ENCODE measurements at places on chromosomes 2 and 18. TPM values are rescaled to one million over a fixed set of nuclear protein-coding genes. Genes with fewer than 3 reads are reported as not detected.

The C2orf92 gene
- total RNA-seq, result 3.3 TPM

The HADHA gene
- total RNA-seq, result 131 TPM

- H3K36me3 ChIP-seq, result no peaks in the 10 kb centered on the region
- H3K4me3 ChIP-seq, result no peak overlapping the region
- no peak for DNase-seq
- H3K27ac ChIP-seq, result no peak overlapping the region
- no peaks in the 10 kb centered on the region for H3K27me3 ChIP-seq
These were observed 2.0 kb downstream of the SNORC start for GRCh38 chr2:232871835-232872736.

GRCh38 chr18:23772327-23773024 lies 83.2 kb downstream of the LAMA3 start:
- no peaks in the 10 kb centered on the region for H3K4me1 ChIP-seq
- peaks cover 38% of the 10 kb centered on the region for H3K36me3 ChIP-seq
- H3K27ac ChIP-seq, result no peak overlapping the region
- no peak overlapping the region for H3K4me3 ChIP-seq

DNA sequence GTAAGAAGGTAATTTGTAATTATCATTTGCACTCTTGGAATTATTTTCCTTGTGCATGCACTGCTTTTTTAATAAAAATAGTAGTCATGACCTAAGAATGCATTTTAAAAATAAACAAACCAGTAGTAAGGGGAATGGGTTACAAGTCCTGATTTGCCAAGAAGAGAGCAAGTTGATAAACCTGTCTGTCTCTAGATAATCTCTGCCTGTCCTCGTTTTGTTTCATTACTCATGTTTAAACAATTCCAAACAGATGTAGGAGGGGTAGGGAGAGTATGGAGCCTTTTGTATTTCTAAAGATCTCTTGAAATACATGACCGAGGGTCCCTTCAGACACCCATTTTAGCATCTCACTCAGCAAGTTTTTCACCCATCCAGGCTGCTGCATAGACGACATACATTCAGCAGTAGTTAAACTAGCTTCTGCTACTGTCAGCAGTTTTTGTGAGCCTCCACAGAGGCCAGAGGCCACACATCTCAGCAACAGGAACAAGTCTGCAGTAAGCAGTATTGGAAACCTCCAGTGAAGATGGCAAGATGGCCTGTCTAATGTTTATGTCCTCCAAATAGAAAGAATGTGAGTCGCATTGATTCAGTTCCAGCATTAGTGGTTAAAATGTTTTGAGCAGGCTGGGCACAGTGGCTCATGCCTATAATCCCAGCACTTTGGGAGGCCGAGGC lies 2.3 kb upstream of the EXOC6B start:
- peak overlapping the region; percentile 64 for H3K27ac ChIP-seq
- H3K4me1 ChIP-seq, result peaks cover 45% of the 10 kb centered on the region
- H3K27me3 ChIP-seq, result no peaks in the 10 kb centered on the region
- peak; percentile 92 for DNase-seq
- no peaks in the 10 kb centered on the region for H3K36me3 ChIP-seq

GRCh38 chr18:48566589-48566988 lies 27.8 kb downstream of the CTIF start:
- no peak overlapping the region for H3K27ac ChIP-seq
- no peak overlapping the region for H3K4me3 ChIP-seq
- H3K36me3 ChIP-seq, result no peaks in the 10 kb centered on the region
- peaks cover 7% of the 10 kb centered on the region for H3K4me1 ChIP-seq
- H3K27me3 ChIP-seq, result no peaks in the 10 kb centered on the region

GRCh38 chr2:222608081-222608480 lies 47.8 kb downstream of the FARSB start:
- H3K27ac ChIP-seq, result no peak overlapping the region
- DNase-seq, result no peak
- peaks cover 47% of the 10 kb centered on the region for H3K36me3 ChIP-seq
- H3K27me3 ChIP-seq, result no peaks in the 10 kb centered on the region

DNA sequence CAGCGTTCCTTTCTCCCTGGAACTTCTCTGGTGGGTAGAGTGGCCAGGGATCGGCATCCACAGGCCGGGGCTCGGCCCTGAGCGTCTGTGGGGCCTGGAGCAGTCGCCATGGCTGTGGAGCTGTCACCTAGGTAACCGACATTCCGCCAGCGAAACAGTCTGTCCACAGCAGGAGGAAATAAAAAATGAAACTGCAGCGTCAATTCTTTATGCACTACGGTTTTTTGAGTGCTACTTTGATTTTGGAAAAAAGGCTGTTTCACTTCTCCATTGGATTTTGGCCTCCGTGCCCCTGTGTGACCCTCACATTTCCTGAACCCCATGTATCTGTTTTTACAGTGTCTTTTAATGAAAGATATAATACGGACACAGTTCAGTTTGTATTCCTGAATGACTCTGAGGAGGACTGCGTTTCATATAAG lies 163.4 kb downstream of the LDLRAD4 start:
- peaks cover 91% of the 10 kb centered on the region for H3K27me3 ChIP-seq
- H3K4me1 ChIP-seq, result no peaks in the 10 kb centered on the region
- no peak for DNase-seq
- no peak overlapping the region for H3K27ac ChIP-seq
- no peaks in the 10 kb centered on the region for H3K36me3 ChIP-seq

The SP140L gene
- 2.8 TPM for total RNA-seq

DNA sequence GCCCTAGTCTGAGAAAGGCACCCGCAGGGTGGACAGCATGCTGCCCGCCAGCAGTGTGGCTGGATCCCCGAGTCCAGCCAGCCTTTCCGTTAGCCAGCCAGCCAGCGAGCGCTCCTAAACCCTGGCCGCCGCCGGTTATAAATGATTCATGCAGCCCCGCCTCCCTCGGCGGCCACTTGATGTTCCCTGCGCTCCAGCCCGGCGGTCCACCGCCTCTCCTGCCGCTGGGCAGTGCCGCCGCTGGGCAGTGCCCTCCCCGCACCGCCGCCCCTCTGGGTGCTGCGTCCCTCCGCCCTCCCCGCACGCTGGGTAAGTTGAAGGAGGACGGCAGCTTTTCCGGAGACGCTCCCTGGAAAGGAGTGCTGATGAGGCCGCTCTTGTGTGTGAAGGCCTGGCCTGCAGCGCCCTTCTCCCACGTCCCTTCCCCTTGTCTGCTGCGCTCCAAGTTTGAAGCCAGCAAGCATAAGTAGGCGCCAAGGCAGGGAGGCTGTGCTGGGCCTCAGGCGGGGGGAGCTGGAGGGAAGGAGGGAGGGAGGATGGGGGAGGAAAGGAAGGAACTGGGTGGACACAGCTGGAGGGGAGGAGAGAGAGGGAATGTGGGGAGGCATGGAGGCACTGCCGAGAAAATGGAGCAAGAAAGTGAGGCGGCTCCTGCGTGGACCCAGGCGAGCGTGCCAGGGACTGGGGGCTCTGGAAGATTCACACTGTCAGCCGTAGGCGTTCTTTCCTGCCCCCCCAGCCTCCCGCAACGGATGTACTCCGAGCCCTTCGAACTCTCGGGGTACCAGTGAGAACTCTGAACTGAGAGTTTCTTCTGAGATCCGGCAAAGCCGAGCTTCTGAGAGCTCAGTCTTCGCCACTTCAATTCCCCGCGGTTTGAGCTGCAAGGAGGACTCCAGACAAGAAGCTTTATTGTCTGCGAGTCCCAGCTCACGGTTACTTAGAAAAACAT lies 131.9 kb downstream of the GLI2 start:
- peak overlapping the region; percentile 46 for H3K4me3 ChIP-seq
- DNase-seq, result peak; percentile 64
- H3K27me3 ChIP-seq, result no peaks in the 10 kb centered on the region
- H3K36me3 ChIP-seq, result no peaks in the 10 kb centered on the region
- peaks cover 21% of the 10 kb centered on the region for H3K4me1 ChIP-seq

- H3K4me1 ChIP-seq, result peaks cover 16% of the 10 kb centered on the region
- no peaks in the 10 kb centered on the region for H3K36me3 ChIP-seq
- DNase-seq, result no peak
- H3K27ac ChIP-seq, result no peak overlapping the region
These were observed 77.8 kb upstream of the STON1 start for GRCh38 chr2:48452108-48452507.

DNA sequence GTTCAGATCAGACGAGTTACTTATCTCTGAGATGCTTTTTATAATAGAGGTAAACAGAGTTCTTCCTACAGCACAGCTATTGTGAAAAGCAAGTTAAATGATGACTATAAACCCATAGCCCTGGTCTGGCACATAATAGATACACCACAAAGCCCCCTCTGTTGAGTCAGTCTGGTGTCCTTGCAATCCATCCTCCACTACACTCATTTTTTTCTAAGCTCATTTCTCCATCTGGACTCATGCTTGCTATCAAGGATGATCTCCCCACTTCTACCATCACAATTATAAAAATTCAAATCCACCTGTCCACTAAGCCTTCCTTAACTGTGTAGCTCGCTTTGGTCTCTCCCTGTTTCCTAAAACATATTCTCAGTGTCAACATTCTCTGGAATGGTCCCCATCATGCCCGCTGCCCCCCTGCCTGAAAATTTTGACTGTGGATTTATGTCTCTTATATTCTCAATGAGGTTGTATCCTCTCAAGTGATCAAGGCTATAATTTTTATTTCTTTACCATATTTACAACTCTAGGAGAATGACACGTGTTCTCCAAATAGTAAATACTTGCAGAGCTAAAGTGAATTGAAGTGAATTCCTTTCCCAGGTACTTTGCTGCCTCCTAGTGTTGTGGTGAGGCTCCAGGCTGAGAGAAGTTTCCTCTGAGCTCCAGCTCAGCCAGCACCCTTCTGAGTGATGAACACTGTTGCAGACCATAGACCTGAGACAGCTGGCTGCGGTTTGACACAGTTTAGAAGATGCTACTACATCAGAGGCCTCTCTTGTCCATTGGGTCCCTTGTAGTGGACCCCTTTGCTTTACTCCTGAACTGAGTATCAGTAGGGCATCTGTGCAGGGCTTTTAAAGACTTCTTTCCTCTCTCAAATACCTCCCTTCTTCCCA lies 108.7 kb downstream of the DPP10 start:
- no peaks in the 10 kb centered on the region for H3K4me1 ChIP-seq
- H3K36me3 ChIP-seq, result no peaks in the 10 kb centered on the region
- H3K27me3 ChIP-seq, result peaks cover 36% of the 10 kb centered on the region
- no peak overlapping the region for H3K4me3 ChIP-seq

The CHST10 gene
- total RNA-seq, result 13.4 TPM

The ZNF2 gene
- total RNA-seq, result 1.4 TPM

DNA sequence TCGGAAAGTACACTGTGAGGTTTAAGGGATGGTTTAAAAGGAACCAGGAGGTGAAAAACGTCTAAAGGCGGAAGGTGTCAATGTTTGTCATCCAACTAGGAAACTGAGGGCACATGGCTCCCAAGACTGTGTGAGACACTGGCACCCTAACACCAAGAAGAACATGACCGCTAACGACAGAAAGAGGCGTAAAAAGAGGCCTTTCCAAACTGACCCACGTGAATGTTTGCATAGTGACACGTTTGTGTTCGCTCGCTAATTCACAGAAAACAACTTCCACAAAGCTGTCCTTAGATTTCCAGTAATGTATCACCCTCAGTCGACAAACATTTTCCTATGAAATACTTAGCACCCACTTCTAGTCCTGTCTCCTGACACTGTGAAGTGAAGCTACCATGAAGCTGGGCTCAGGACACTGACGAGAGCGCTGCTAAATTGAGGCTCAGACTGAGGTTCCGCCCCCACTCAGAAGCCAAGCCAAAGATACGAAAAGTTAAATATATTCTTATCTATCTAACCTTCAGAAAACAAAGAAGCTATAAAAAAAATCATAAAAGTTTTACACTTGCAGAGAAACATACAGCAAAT lies 86.5 kb downstream of the ZNF516 start:
- DNase-seq, result no peak
- H3K4me1 ChIP-seq, result no peaks in the 10 kb centered on the region
- H3K27ac ChIP-seq, result no peak overlapping the region
- no peaks in the 10 kb centered on the region for H3K36me3 ChIP-seq

DNA sequence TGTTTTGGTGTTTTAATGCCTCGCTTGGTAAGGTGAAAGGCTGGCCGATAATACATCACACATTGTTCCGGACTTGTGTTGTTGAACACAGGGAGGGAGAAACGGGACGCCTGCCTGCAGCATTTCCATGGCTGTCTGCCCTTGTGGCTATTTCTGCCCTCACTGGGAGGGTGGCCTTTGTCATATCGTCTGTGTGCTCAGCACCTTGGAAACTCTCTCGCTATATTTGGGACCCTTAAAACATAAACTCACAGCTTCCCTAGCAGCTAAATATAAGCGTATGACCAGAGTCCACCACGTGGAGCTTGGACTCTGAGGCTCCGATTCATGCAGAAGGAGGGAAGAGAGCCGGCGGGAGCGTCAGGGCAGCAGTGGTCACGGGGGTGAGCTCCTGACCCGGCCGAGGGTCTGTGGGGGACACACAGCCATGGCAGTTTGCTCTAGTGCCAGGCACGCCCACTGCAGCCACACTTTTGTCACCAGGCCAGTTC lies 111.7 kb downstream of the SH3BP4 start:
- H3K4me3 ChIP-seq, result no peak overlapping the region
- H3K4me1 ChIP-seq, result no peaks in the 10 kb centered on the region
- DNase-seq, result no peak
- H3K27ac ChIP-seq, result no peak overlapping the region

The ITM2C gene
- 111 TPM for total RNA-seq

DNA sequence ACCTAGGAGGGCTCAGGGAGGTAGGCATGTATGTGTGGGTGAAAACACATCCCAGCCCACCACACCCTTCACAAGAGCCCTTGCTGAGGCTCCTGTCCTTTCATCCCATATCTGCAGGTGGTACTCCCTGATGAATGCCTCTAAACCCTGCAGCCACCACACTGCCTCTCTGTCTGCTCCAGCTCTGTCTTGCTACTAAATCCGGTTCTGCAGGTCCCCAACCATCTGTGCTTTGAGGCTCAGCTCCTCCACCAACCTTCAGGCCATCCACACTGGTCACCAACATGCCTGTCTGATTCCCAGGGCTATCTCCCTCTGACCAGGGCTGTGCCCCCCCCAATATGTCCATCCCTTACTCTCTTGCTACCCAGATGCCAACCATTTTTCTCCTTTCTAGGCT lies 92.7 kb downstream of the BIN1 start:
- no peak overlapping the region for H3K4me3 ChIP-seq
- H3K36me3 ChIP-seq, result no peaks in the 10 kb centered on the region
- H3K4me1 ChIP-seq, result peaks cover 27% of the 10 kb centered on the region
- peaks cover 8% of the 10 kb centered on the region for H3K27me3 ChIP-seq
- H3K27ac ChIP-seq, result peak overlapping the region; percentile 65

DNA sequence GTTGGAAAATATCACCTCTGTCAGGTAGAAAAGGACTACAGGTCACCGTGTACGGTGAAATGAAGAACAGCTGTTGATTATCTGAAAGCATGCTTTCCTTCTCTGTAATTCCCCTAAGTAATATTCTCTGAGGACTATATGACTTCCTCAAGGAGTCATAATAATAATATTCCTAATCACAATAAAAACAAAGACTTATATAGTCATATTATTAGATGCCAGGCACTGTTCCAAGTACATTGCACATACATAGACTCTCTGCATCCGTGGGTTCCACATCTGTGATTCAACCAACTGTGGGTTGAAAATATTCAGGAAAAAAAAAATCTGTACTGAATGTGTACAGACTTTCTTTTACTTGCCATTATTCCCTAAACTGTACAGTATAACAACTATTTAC lies 512.4 kb upstream of the ID2 start:
- no peak overlapping the region for H3K4me3 ChIP-seq
- no peaks in the 10 kb centered on the region for H3K27me3 ChIP-seq
- peak; percentile 25 for DNase-seq
- no peak overlapping the region for H3K27ac ChIP-seq

The HJURP gene
- 31.7 TPM for total RNA-seq

- H3K27ac ChIP-seq, result no peak overlapping the region
- H3K4me1 ChIP-seq, result no peaks in the 10 kb centered on the region
- no peaks in the 10 kb centered on the region for H3K36me3 ChIP-seq
These were observed 115.1 kb downstream of the PLCL1 start for GRCh38 chr2:197919487-197919886.

GRCh38 chr2:152815634-152816257 lies 97.3 kb downstream of the ARL6IP6 start:
- no peak for DNase-seq
- H3K4me3 ChIP-seq, result no peak overlapping the region
- H3K27me3 ChIP-seq, result peaks cover 13% of the 10 kb centered on the region

Data from PC-3 (cell line).